KBM-7 (cell line): ENCODE measurements at places on chromosomes 11 and 22.

DNA sequence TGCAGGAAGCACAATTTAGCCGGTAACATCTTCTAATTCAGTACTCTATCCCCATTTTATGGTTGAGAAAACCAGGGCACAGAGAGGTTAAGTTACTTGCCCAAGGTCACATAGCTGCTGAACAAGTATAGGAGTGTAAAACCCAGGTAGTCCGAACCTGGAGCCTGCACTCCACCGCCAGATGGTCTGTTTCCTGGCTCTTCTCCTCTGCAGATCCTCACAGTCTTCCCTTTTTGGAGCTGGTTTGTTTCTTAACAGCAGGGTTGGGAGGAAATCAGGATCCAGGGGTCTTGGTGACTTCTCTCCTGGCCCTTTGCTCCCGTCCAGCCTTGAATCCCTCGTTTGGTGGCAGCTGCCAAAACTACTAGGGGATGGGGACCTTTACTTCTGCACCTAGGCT, 12.0 kb downstream of the TSPAN18 start:
- DNase-seq: no peak

GRCh38 chr11:75797116-75797515, 17.9 kb upstream of the UVRAG start:
- no peak for DNase-seq

- DNase-seq: no peak
Measured at GRCh38 chr11:56910046-56910773, 78.5 kb upstream of the OR5AK2 start.

GRCh38 chr11:9250139-9250582, 15.0 kb downstream of the DENND5A start:
- peak; percentile 90 for DNase-seq
